Glomerular endothelial cell (primary cell): ENCODE measurements at places on chromosomes 11 and 22.

- no peak for DNase-seq
Observed at GRCh38 chr11:121154486-121155314, 53.7 kb downstream of the TECTA start.

- no peak for DNase-seq
Observed at GRCh38 chr11:32137869-32138268, 47.0 kb downstream of the RCN1 start.

GRCh38 chr11:69931994-69932910, 113.0 kb upstream of the FGF3 start:
- DNase-seq = no peak

GRCh38 chr11:114026355-114026754, 33.2 kb upstream of the ZBTB16 start:
- no peak for DNase-seq

GRCh38 chr11:10204021-10204420, 90.0 kb downstream of the SBF2 start:
- DNase-seq = no peak
